ENCODE measurements at places on chromosomes 4 and X.

DNA sequence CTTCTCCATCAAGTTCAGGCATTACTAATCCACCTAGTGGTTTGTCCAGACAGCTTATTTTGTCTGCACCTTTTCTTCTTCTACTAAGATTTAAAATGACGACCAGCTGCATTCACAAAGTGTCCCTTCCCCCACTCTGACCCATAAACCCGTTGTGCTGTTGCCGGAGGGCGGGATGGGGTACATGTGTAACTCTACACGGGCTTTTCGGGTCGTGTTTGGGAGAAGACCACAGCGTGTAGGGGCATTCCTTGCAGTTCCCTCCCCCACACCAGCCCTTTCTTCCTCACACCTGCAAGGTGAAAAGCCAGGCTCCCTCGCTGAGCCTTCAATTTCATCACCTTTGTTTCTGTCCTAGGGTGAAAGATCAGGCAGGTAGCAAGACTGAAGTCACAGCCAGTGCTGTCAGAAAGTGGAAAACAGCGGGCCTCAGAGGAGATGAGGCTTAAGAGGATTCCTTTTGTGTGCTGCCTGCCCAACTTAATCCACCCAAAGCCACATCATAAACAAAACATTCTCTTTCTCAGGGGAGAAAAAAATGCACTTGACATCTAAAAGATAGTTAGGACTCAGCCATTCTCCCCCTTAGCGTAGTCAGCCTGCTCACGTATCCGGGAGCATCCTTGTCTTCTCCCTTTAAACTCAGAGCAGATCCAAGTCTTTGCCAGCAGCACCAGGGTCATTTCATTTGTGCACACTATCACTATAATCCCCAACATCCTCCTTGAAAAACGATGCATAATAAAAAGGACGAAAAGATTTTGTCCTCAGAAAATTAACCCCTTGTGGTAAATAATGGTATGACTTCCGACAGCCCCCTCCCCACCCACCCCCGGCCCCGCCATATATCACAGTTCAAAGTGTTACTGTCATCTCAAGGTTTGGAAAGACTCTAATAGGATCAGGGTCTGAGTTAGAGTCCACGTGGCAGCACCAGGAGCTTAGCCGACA is 599.0 kb downstream of the RAB28 start:
- DNase-seq, result no peak

GRCh38 chrX:123755107-123755506 is 22.3 kb upstream of the THOC2 start:
- DNase-seq, result no peak

DNA sequence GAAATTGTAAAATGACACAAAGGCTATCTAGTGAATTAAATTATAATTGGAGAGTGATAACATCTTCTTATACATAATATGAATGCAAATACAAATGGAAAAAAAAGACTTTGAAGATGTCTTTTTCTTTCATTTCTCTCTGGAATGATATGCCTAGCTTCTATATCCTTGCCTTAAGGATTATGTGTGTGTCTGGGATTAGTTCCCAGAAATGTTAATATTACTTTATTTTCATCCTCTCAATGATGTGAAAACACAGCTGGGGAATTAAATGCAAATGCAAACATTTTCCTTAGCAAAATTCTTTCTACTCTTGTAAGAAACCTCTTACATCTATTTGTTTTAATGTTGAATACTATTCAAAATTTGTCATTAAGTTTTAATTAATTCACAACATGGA is 441.9 kb downstream of the FSTL5 start:
- no peak for DNase-seq

DNA sequence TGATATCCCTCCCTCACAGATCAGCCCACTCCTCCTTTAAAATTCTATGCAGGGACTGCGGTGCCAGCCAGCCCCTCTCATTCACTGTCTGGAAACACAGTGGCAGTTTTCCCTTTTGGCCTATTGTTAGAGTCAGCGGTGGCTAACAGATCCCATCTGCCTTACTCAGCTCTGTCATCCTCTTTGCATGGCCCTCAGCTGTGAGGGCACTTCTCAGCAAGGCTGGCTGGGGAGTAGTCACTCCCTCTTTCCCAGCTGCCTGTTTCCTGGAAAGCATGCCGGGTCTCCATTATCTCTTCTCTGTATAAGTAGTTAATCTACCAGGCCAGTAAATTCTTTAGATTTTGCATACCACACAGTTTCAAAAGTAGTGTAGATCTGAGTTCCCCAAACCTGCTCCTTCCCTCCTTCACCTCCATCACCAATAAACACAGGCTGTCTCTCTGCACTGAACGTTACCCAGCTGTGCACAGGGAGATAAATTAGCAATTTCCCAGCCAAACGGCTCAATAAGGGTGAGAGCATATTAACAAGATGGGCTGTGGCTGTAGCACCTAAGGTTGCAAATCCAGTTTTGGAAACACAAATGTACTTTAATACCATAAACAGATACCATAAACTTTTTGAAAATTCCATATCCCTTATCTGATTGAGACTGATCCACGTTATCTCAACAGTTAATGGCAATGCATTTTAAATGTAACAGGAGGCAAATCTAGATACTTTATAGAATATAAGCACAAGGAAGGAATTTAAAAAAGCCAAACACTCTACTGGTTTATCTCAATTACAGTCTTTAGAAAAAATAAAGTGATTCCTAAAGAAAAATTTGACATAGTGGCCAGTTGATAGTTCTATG is 229.3 kb downstream of the ANKRD50 start:
- peak; percentile 11 for DNase-seq

GRCh38 chrX:727738-728621 is 97.4 kb downstream of the SHOX start:
- DNase-seq, result no peak

DNA sequence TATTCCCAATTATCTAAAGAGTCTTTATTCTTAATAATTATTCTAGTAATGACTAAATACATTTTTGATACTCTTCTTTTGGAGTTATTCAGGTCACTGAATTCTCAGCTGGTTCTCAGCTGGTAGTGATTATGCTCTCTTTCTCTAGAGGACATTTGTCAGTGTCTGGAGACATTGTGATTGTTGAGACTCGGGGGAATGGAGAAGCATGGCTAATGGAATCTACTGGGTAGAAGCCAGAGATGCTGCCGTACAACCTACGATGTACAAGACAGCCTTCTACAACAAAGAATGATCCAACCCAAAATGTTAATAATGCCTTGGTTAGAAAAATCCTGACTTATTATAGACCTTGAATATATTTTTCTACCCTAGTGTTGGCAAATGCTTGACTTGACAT is 149.2 kb upstream of the ANKRD50 start:
- no peak for DNase-seq

DNA sequence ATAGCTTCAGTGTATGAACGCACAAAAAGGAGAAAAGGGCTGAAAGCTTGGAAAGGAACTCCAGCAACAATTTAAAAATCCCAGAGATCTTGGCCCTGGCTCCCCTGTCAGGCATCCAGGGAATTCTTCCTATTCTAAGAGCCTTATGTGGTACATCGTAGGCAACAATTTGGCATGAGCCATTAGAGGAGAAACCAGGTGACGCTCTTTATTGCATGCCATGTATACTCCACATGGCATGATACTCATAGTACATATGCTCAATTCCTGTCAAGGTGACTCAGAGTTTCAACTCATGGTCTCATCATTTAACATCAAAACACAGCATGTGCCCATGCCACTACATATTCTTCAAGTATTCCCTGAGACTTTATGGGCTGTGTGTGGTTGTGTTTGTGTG is 191.3 kb downstream of the OR13H1 start:
- DNase-seq, result no peak

Data from fibroblast of lung (primary cell).